Activated naive CD8-positive, alpha-beta T cell treated with anti-CD3 and anti-CD28 coated beads for 36 hours (primary cell): ENCODE measurements at places on chromosomes 7 and 10.

- no peaks in the 10 kb centered on the region for H3K27me3 ChIP-seq
- no peaks in the 10 kb centered on the region for H3K36me3 ChIP-seq
- no peak overlapping the region for H3K27ac ChIP-seq
- H3K4me3 ChIP-seq: no peak overlapping the region
- DNase-seq: no peak
- H3K4me1 ChIP-seq: no peaks in the 10 kb centered on the region
Observed at GRCh38 chr10:33804584-33804983, 470.1 kb upstream of the NRP1 start.

DNA sequence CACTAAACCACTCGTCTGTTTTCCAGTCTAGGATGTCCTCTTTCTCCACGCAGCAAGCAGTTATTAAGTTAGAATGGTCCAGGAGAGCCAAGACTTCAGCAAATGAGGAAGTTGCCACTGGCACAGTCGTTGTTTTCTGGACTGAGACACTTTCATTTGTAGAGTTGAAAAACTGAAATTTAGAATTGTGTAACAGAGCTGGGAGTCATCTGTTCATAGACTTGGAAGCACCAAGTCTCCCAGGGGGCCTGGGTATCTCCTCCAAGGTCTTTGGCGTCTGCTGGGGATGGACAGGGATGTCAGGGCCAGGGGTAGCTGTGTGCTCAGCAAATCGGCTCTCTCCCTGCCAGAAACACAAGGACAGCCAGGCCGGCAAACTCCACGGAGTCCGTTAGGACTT is 208.4 kb downstream of the FANK1 start:
- H3K4me1 ChIP-seq: no peaks in the 10 kb centered on the region
- no peak overlapping the region for H3K4me3 ChIP-seq
- no peak for DNase-seq
- no peak overlapping the region for H3K27ac ChIP-seq
- no peaks in the 10 kb centered on the region for H3K27me3 ChIP-seq

GRCh38 chr10:70459061-70459773 is 17.7 kb upstream of the NODAL start:
- H3K36me3 ChIP-seq: no peaks in the 10 kb centered on the region
- DNase-seq: no peak
- H3K27me3 ChIP-seq: peaks cover 58% of the 10 kb centered on the region
- H3K4me1 ChIP-seq: peaks cover 3% of the 10 kb centered on the region
- no peak overlapping the region for H3K4me3 ChIP-seq
- no peak overlapping the region for H3K27ac ChIP-seq

DNA sequence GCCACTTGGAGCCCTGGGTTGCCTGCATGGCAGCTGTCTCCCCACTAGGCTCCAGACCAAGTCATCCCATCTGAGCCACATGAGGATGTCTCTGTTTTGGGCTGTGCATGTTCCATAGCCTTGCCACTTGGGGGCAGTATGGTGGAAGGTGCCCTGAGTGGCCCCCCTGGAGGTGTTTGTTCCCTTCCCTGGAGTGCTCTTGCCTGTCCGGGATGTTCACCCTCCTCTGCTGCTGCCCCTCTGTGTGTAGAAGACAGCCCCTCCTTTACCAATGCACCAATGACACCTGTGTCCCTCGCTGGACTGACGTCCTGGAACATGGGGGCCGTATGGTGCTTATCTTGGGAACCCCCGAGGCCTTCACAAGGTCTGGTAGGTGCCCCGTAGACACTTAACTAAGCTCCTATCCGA is 100.2 kb downstream of the ACTR3B start:
- no peaks in the 10 kb centered on the region for H3K27me3 ChIP-seq
- H3K4me3 ChIP-seq: no peak overlapping the region
- DNase-seq: no peak
- peaks cover 10% of the 10 kb centered on the region for H3K36me3 ChIP-seq
- H3K4me1 ChIP-seq: peaks cover 3% of the 10 kb centered on the region
- H3K27ac ChIP-seq: no peak overlapping the region

DNA sequence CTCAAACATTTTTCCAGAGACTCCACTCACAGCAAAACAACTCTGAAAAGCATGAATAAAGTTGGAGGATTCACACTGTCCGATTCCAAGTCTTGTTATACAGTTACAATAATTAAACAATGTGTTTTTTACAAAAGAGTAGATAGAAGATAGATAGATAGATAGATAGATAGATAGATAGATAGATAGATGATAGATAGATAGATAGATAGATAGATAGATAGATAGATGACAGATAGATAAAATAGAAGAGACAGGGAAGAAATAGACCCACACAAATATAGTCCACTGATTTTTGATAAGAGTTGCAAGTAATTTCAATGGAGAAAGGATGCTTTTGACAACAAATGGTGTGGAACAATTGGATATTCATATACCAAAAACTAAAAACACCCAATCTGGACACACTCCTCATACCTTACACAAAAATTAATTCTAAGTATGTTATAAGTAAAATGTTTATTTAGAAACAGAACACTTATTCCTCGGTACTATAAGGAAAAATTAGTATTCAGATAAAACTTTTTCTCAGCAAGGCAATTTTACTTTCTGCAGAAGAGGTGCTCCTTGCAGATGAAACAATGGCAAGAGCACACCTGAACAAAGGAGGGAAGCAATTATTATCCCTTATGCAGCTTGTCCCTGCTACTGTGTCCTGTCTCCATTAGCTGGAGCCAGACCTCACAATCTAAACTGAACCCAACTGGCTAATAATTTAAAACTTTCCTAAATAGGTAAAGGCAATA is 5.7 kb upstream of the TAS2R39 start:
- peaks cover 4% of the 10 kb centered on the region for H3K4me1 ChIP-seq
- peaks cover 4% of the 10 kb centered on the region for H3K36me3 ChIP-seq
- no peak overlapping the region for H3K4me3 ChIP-seq

- H3K27ac ChIP-seq: no peak overlapping the region
- no peaks in the 10 kb centered on the region for H3K4me1 ChIP-seq
- no peaks in the 10 kb centered on the region for H3K36me3 ChIP-seq
- peaks cover 5% of the 10 kb centered on the region for H3K27me3 ChIP-seq
- H3K4me3 ChIP-seq: no peak overlapping the region
Observed at GRCh38 chr10:116615199-116615776, 5.5 kb upstream of the PNLIPRP2 start.

DNA sequence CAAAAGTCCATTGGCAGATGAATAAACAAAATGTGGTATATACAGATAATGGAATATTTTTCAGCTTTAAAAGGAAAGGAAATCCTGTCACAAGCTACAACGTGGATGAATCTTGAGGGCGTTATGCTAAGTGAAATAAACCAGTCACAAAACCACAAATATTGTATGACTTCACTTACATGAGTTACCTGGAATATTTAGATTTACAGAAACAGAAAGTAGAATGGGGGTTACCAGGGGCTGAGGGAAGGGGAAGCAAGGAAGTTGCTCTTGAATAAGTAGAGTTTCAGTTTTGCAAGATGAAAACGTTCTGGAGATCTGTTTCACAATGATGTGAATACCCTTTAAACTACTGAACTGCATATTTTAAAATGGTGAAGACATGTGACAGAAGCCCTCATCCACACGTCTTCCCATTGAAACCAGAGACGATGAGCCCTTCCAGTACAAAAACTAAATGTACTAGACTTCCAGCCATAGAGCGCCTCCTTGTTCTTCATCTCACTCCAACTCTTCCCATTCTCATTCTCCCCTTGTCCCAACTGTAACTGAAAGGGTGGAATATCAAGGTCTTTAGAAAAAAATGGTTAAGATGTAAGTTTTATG is 62.4 kb downstream of the MICU1 start:
- peak overlapping the region; percentile 44 for H3K4me3 ChIP-seq
- peaks cover 50% of the 10 kb centered on the region for H3K36me3 ChIP-seq
- DNase-seq: peak; percentile 32
- H3K27ac ChIP-seq: peak overlapping the region; percentile 90

GRCh38 chr10:121183236-121183635 is 332.1 kb downstream of the WDR11 start:
- H3K4me3 ChIP-seq: no peak overlapping the region
- H3K36me3 ChIP-seq: no peaks in the 10 kb centered on the region
- no peaks in the 10 kb centered on the region for H3K27me3 ChIP-seq
- H3K27ac ChIP-seq: no peak overlapping the region
- no peak for DNase-seq

DNA sequence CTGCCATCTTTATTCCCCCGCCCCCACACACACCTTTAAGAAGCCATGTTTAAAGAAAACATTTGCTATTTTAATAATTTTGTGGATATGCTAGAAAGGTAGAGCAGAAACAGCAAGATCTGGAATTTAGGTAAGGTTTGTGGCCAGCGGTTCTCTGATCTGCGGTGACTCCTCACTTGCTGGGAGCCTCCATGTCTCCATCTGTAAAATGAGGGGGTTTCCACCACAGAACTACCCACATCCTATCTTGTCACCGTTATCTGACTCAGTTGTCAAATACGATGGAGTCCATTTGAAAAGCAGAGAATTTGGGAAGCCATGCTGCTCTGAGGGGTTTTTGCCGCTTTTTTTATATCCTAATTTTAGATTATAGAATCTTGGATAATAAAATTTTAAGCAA is 23.3 kb downstream of the MACC1 start:
- no peaks in the 10 kb centered on the region for H3K4me1 ChIP-seq
- peaks cover 1% of the 10 kb centered on the region for H3K36me3 ChIP-seq
- no peak for DNase-seq
- H3K27me3 ChIP-seq: no peaks in the 10 kb centered on the region
- H3K4me3 ChIP-seq: no peak overlapping the region

- no peak for DNase-seq
- peaks cover 10% of the 10 kb centered on the region for H3K36me3 ChIP-seq
- H3K4me1 ChIP-seq: peaks cover 20% of the 10 kb centered on the region
- H3K4me3 ChIP-seq: no peak overlapping the region
- H3K27ac ChIP-seq: no peak overlapping the region
Observed at GRCh38 chr7:151416941-151417315, 7.1 kb upstream of the WDR86 start.
